Activated T-helper 2 cell treated with anti-CD3 and anti-CD28 coated beads, Interferon-gamma antibody, Interleukin-2, Interleukin-4, amounts not matched to agents 10 μg/mL and 5 μg/mL and 100 μg/mL, durations not matched to agents 14 hours and 24 hours and 36 hours (primary cell): ENCODE measurements at places on chromosomes 11 and 22. TPM values are rescaled to one million over a fixed set of nuclear protein-coding genes. Genes with fewer than 3 reads are reported as not detected.
A peak's percentile ranks its signal among the peaks of the same experiment; 100 is the strongest.

Gene LYVE1
- not detected in 2 replicates for total RNA-seq

Gene MAFF
- total RNA-seq: 13.5 and 15.3 TPM in 2 replicates

Gene MPPED2
- not detected in 2 replicates for total RNA-seq

Gene GTSE1
- total RNA-seq: 46.1 and 47.7 TPM in 2 replicates

Gene CARD16
- total RNA-seq: 5.2 and 5.8 TPM in 2 replicates

Gene MYEOV
- total RNA-seq: 0.09 TPM in 1 of 2 replicates, not detected in the other

Gene ACTN3
- 0.07 and 0.14 TPM in 2 replicates for total RNA-seq

Gene HYLS1
- 12.0 and 12.5 TPM in 2 replicates for total RNA-seq

Gene CRYBB3
- total RNA-seq: 0.21 and 0.23 TPM in 2 replicates

Gene GAL
- 0.84 and 1.0 TPM in 2 replicates for total RNA-seq

DNA sequence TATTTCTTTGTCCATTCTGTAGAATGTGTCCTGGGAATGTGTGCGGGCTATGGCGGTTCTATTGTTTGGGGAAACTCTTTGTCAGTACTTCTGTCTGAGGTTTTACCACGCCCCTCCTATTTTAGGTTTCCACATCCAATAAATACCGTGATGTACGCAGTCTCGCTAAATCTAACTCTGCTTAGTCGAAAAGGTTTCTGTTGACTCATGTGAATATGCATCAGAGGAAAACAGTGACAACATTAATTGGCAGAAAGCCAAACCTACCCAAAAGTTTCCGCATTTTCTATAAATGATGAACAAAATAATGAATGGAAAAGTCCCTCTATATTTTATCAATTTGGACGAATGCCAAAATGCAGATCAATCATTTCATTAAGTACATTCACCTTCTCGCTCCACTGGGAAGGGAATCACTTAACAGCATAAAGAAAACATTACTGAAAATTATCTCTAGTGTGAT is 143.4 kb downstream of the MAML2 start:
- DNase-seq: no peak

- DNase-seq: no peak
Observed at GRCh38 chr11:14882196-14882595, 9.8 kb downstream of the CYP2R1 start.

GRCh38 chr11:120372296-120372695 is 36.1 kb downstream of the ARHGEF12 start:
- DNase-seq: no peak

DNA sequence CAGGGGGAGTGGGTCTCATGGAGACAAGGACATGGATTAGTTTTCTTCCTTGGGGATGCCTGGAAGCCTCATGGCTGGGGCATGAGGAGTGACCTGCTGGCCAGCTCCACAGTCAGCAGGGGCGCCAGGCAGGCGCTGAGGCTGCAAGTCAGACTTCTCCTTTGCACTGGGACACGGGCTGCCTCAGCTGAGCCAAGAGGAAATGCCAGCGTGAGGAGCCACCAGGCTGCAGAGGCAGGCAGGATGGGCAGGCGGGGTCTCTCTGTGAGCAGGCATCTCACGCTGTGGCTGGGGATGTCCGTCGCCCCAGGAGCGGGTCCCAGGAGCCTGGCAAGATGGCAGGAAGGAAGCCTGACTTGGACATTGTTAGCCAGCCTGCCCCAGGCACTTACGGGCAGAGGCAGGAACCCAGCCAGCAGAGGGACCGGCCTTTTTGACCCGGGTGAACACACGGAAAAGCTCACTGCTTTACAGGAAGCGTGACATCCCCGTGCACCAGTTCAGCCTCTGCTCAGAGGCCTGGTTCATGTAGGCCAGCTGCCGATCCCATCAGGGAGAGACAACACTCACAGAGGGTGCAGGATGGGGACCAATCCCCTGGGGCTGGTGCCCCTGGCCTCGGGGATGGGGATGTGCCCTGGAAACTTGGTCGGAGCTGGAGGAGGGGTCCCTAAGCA is 10.2 kb downstream of the GNB1L start:
- DNase-seq: no peak

DNA sequence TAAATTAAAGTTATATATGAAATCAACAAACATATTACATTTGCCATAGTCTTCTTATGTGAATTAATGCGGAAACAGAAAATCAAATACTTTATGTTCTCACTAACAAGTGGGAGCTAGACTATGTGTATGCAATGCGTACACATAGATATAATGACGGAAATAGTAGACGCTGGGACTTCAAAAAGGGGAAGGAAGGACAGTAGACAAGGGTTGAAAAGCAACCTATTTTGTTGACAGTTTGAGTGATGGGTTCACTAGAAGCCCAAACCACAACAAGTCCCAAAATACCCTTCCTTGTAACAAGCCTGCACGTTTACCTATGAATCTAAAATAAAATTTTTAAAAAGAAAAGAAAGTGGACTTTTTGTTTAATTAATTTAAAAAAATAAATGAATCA is 430.8 kb upstream of the CNTN5 start:
- no peak for DNase-seq

- no peak for DNase-seq
Observed at GRCh38 chr11:12448131-12448939, 71.0 kb downstream of the PARVA start.

GRCh38 chr11:33861941-33862589 is 29.8 kb downstream of the LMO2 start:
- DNase-seq: no peak

DNA sequence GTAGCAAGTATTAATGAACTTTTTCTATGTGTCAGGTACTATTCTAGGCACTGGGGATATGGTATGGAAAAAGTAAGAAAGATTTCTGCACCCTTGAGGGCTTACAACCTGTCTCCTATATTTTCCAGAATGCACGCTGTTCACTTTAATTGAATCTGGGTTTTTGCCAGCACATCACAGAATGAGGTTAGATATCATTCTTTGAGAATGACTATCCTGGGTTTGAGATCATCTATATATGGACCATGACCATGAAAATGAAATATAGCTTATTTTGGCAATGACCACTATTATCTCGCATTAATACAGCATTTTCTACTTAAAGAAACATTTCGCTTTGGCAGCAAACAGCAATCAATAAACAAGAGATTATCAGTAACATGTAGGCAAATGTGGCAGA is 46.9 kb downstream of the C11orf71 start:
- no peak for DNase-seq

DNA sequence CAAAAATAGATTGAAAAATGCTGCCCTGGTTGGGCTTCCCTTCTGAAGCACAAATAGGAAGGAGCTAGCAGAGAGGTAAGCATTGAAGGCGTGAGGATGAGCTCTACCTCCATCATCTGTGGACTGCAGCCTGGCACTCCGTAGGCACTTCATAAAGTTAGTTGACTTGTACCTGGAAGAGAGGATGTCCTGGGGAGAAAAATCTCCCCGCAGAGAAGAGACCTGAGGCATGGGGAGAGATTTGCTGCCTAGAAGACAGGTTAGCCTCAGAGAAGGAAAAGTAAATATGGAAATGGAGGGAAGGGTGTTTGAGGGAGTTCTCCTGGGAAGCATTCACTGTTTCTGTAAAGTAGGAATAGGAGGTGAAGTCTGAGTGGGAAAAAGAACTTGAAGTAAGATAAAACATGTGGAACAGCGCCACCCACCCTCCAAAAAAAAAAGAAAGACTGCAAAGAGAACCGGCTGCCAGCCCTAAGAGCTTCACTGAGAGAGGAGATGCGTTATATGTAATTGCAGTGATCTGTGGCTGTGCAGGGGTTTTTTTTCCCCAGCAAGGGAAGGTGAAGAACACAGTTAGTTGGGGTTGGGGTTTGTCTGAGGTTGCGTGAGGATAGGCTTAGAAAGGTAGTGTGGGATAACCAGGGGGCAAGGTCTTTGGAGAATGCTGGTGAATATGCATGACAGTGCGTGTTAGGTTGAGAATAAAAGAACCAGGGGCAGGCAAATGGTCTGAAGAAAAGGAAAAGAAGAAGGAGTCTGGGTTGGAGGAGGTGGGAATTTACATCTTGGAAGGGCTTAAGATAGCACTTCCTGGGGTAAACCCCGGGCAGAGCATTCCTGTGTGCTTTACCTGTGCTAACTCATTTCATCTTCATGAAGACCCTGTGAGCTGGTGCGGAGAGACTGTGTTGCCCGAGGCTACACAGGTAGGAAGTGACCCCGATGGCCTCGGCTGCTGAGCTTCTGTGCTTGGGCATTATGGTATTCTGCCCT is 16.0 kb downstream of the TNRC6B start:
- no peak for DNase-seq

DNA sequence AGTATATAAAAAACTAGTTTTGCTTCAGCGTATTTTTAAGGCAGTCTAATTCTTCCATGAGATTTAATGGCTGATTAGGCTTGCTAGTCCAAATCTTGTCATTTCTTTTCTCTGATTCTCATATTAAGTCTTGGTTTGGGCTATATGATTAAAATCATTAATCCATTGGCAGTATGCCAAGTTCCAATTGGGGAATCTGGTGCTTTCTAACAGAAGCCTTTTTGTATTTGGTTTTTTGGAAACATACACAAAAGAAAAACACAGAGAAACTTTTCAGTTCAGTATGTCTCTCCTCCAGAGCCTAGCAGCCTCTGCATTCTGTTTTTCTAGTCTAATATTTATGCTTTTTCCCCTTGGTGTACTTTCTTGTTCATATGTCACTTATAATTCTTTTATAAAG is 37.9 kb downstream of the SWAP70 start:
- DNase-seq: no peak

DNA sequence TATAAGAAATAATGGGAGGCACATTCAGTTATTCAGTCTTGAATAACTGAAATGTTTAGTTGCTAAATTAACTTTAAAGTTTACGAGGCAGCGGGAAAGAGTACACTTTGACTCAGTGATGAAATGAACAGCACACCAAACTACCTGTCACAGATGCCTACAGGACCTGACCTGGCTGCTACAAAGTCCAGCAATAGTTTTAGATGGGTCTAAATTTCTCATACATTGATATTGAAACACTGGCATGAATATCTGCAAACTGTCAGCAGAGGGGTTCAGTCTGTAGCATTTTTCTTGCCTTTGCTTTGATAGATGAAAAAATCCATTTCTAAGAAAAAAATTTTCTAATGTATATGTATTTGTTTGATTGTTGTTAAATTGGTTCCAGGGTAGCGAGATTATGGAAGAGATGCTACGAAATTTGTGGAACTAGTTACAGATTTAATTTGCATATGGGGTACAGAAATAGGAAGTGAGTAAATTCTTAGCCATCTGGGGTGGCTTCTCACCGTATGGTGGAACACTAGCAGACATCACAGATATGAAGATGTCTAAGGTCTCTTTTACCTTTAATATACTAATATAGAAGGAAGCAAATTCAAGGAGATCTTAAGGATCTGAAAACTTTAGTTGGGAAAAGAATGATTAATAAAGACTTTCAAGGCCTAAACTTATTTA is 20.8 kb upstream of the GAB2 start:
- DNase-seq: no peak

GRCh38 chr11:32437495-32438345 is 2.4 kb upstream of the WT1 start:
- DNase-seq: no peak

DNA sequence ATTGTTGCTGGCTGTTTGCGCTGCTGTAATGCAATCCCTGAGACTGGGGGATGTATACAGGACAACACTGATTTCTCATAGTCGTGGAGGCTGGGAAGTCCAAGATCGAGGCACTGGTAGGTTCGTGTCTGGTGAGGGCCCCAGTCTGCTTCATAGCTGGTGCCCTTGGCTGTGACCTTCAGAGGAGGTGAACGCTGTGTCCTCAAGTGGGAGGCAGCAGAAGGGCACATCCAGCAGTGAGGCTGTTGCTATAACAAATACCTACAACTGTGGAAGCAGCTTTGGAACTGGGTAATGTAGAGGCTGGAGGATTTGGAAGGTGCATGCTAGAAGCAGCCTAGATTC is 21.3 kb downstream of the KRTAP5-5 start:
- DNase-seq: no peak

- DNase-seq: no peak
Observed at GRCh38 chr11:16211407-16211806, 144.9 kb downstream of the SOX6 start.

GRCh38 chr11:88806410-88806809 is 259.4 kb downstream of the GRM5 start:
- no peak for DNase-seq

- no peak for DNase-seq
Observed at GRCh38 chr22:45503816-45504372, 1.2 kb downstream of the FBLN1 start.

GRCh38 chr11:63907063-63907462 is 9.9 kb downstream of the RCOR2 start:
- DNase-seq: no peak

GRCh38 chr11:44977493-44977984 is 26.9 kb upstream of the TP53I11 start:
- no peak for DNase-seq

DNA sequence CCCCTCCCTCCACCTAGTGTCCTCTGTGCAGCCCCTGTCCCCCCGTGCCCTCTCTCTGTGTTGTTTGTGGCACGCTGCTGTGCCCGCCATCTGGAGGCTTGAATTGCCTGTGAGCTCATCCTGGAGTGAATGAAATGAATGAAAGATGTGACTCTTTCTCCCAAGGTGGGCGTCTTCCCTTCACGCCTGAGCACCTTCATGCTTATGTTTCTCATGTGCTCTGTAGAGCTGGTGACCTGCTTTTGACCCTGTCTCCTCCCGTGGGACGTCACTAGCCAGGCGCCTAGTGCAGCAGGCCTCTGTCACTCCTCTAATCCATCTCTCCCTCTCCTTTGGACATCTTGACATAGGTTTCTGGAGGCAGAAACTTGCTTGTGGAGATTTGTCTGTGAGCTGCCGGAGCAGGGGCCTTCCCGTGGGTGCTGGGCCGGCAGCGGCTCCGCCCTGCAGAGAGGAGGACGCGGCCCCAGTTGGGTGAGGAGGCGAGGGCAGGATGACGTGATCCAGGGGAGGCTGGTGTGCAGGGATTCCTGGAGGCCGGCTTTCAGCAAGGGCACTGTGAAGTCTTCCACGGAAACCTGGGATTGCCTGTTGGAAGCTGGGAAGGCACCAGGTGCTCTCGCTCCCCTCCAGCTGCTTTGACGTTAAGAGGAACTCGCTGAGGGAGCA is 40.6 kb downstream of the MUC6 start:
- no peak for DNase-seq

DNA sequence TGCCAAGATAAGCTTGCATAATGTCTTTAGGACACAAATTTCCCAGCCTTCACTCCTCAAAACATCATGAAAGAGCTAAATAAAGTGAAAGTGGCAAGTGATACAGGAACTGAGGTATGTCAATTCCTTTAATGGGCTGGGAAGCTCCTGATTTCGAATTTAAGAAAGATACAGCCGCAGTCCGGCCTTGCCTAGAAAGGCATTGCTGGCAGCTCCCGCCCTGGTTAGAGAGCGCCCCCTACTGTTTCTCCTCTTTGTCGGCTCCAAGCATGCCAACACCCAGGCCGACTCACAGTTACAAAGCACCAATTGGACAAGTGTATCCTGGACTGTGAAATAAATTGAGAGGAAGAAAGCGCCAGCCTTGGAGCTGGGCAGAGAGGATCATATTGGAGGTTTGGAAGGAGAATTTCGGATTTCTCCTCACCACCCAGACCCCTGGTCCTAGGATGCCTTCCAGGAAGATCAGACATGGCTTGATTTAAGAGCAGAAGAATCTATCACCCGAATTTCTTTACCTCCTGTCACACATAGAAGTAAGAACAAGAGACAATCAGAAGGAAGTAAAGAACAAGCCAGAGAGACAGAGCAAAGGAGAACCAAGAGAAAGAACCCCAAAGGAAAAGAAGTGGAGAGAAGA is 84.0 kb downstream of the FAM76B start:
- DNase-seq: peak; percentile 73

GRCh38 chr11:65613091-65613928 is 711 bp downstream of the MAP3K11 start:
- peak; percentile 21 for DNase-seq

GRCh38 chr11:75135021-75135650 is 15.8 kb upstream of the SLCO2B1 start:
- no peak for DNase-seq

GRCh38 chr11:34213366-34213765 is 107.9 kb downstream of the NAT10 start:
- no peak for DNase-seq
